ENCODE measurements at places on chromosomes 16 and 17. TPM values are rescaled to one million over a fixed set of nuclear protein-coding genes. Genes with fewer than 3 reads are reported as not detected.

The ODAD4 gene
- total RNA-seq: 1.9 TPM

The PIGL gene
- total RNA-seq: 31.0 TPM

The CACNG5 gene
- total RNA-seq: not detected

The KRT26 gene
- total RNA-seq: not detected

The SPG7 gene
- total RNA-seq: 125 TPM

The SETD6 gene
- 17.3 TPM for total RNA-seq

The CUEDC1 gene
- total RNA-seq: 38.4 TPM

The ARHGAP44 gene
- 4.9 TPM for total RNA-seq

The CDH8 gene
- total RNA-seq: 7.6 TPM

All from osteocyte (in vitro differentiated cells).